IMR-90 (cell line): ENCODE measurements at places on chromosomes 7 and 10. TPM values are rescaled to one million over a fixed set of nuclear protein-coding genes. Genes with fewer than 3 reads are reported as not detected.

Gene MRLN
- total RNA-seq = not detected in 2 replicates

Gene PRKCQ
- under 0.01 TPM in 1 of 2 replicates, not detected in the other for total RNA-seq

Gene LOXL4
- total RNA-seq = 17.5 and 20.8 TPM in 2 replicates

Gene TRIM50
- total RNA-seq = not detected in 2 replicates

Gene ECHDC3
- 2.8 and 4.3 TPM in 2 replicates for total RNA-seq

DNA sequence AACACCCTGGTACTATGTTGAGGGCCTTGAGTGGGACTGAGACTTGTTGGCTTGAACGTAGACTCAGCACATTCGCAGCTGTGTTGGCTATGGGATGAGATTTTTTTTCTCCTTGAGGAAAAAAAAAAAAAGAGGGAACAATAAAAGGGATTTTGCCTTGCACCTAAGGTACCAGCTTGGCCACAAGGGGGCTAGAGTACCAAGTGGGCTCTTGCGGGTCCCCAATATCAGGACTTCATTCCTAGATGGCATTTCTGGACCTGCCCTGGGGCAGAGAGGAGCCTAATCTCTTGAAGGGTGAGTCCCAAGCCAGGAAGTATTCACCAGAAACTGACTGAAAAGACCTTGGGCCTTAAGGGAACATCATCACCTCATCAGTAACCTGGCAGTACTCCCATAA lies 1083.6 kb upstream of the PHF14 start:
- no peak for DNase-seq

GRCh38 chr7:84629216-84629615 lies 434.6 kb upstream of the SEMA3A start:
- peak; percentile 10 for DNase-seq

DNA sequence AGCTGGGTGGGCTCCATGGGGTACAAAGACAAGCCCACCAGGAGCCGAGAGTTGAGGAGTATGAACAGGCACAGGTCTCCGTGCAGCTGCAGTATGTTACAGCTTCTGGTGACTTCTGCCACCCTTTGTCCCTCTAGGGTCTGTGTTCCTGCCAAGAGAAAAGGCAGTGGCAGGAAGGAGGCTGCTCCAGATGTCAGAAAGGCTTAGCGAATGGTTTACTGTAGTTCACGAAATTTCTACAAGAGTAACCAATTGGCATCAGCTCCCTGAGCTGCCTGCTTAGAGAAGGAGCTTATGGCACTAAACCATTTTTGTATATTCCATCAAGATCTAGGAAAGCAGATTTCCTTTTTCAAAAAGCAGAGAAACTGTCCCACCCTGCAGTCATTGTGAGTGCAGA lies 48.2 kb upstream of the TMEM72 start:
- no peak for DNase-seq

- DNase-seq = no peak
These were observed 68.5 kb upstream of the TNRC18 start for GRCh38 chr7:5492020-5492635.

- no peak for DNase-seq
These were observed 127.7 kb downstream of the ELMO1 start for GRCh38 chr7:37320848-37321468.

DNA sequence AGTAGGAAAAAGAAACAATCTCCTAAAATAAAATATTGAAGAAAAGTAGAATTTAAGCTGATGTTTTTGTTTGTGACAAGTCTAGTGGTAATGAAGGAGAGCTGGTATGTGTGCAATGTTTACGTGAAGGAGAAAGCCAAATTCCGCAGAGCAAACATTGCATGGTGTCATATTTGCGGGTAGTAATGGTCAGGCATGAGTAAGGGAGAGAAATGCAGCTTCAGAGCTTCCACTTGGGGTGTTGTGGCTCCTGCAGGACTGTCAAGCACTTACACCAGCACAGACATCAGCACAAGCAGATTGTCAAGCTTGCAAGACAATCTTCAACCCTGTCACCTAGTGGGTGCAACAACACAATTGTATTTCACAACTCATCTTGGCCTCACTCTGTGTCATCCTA lies 136.5 kb upstream of the ETV1 start:
- DNase-seq = peak; percentile 15

- DNase-seq = no peak
These were observed 296.4 kb upstream of the MKLN1 start for GRCh38 chr7:131031099-131031868.

- no peak for DNase-seq
These were observed 39.7 kb upstream of the EPHB6 start for GRCh38 chr7:142815134-142815533.

DNA sequence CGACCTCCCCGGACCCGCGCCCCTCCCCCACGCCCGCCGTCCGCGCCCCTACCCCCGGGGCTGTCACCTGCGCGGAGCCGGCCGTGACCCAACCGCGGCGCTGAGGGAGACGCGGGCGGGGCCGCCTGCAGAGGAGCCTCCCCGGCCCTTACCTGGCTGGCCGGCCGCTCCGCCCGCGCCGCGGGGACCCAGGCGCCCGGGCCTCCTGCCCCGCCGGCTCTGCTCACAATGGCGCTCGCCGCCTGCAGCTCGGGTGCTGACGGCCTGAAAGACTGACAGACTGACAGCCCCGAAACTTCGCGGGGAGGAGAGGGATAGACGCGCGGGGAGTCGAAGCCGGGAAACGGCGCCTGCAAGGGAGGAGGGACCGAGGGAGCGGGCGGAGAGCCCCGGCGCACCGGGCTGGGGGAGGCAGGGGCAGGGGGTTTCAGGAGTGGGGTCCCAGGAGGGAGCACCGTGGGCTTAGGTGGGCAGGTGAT lies 393 bp downstream of the ZNF467 start:
- no peak for DNase-seq

DNA sequence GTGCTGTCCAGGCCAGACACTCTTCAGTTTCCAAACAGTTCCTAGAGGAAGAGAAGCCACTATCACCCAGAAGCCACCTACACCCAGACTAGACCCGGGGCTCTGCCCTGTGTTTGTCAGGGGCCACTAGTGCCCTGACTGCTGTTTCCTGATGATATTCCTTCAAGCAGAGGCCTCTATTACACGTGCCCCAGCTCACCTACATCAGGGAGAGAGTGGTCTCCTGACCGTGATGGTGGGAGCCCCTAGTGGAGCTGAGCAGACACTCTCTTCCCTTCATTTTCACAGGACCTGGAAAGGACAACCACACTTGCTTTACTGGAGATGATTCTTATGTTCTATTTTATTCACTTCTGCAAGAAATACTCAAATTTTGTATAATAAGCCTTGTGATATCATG lies 9.2 kb downstream of the ZNF394 start:
- no peak for DNase-seq

DNA sequence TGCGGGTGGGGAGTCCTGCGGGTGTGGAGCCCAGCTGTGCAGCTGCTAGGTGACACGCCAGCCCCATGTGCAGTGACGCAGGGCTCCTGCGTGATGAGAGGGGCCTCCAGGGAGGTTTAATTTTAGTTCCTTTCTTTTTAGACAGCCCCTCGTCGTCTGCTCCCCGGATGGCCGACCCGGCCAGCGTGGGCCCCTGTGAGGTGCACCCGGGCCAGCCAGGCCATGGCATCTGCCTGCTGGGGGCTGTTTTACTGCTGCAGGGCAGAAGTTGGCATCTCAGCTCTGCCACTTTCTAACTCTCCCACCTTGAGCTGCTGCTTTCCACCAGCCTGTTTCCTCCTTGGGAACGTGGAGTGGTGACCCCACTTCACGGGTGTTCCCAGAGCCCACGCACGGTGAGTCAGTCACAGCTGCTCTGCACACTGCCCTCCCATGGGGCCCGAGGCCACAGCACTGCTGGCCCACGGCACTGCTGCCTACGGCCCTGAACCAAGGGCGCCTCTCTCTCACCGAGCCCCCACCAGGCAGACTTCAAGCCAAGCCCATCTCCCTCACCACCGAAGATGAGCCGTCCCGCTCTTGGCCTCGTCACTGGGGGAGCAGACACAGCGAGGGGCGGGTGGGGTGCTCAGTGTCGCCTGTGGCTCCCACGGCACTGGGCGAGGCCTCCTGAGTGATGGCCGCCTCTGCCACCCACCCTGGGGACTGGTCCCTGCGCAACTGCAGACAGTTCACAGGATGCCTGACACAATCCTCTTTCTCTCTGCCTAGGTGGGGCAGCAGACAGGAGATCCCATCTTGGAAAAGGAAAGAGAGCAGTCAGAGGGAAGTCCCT lies 21.3 kb downstream of the CYP2W1 start:
- peak; percentile 27 for DNase-seq
